SHP77 (cell line): ENCODE measurements at places on chromosomes 1 and 21.

DNA sequence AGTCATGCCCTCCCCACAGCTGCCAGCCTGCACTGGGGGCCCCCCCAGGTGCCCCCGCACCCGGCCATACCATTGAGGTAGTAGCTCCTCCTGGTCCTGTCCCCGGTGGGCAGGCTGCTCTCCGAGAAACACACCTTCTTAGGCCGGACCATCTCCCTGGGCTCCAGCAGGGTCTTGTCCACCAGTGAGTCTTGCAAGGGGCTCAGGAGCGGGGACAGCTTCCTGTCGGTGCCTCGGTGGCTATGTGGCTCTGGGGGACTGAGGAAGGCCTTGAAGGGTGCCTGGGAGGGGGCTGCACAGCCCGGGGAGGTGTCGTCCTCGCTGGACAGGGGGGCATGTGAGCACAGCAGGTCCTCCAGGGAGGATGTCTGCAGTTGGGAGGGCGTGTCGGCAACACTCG is 12.9 kb upstream of the FTCD start:
- DNase-seq, result no peak

DNA sequence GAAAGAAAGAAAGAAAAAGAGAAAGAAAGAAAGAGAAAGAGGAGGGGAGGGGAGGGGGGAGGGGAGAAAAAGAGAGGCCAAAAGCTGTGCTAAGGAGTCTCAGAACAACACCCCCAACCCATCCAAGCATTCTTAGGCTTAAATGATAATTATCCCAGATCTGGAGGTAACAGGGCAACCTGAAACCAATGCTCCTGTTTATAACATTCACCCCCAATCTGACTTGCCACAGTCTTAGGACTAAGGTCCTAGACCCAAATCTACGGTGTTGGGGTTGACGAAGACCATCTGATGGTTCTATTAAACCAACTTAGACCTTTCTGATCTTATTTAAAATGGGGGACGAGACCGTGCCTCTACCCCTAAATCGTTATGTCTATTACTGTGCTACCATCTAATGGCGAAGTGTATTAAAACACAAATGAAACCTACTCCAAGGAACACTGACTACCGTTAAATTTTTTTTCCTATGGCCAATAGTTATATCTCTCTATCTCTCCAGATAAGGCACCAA is 119.3 kb upstream of the CDC42BPA start:
- DNase-seq, result peak; percentile 40

GRCh38 chr1:87495147-87495546 is 166.5 kb downstream of the LMO4 start:
- no peak for DNase-seq

GRCh38 chr1:10532362-10532761 is 57.6 kb downstream of the PEX14 start:
- no peak for DNase-seq

DNA sequence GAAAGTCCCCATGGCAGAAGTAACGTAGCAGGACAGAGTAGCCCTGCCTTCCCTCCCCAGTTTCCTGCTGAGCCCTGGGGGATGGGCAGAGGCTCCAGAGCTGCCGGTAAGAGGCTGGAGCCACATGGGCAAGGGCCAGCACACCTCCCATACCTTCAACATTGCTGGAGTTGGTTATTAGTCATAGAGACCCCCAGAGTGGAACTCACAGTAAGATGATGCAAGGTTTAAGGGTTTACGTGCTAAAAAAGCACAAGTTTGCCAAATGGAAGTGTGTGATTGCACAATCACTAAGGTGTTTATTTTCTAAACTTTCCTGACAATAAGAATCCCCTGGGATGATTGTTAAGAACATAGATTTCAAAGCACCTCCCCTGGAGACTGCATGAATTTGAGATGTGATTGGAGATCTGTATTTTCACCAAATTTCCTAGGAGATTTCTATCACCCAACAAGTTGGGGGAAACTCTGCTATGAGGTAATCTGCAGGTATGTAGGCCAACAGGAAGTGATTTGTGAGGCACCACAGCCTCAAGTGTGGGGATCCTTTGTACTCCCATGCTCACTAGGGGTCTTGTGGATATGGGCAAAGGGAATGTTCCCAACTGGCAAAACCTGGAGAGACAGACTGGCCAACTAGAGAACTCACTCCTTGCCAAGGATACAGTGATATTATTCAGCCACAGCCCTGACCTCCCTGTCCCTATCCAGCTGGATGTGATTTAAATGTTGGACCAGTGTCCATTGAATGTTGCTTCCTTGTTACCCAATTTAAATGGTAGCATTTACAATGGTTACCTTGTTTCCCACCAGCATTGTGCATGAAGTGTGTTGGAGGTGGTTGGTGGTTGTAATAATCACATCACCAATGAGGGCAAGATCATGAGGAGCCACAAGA is 37.1 kb upstream of the CSF1 start:
- DNase-seq, result no peak

- DNase-seq, result no peak
Observed at GRCh38 chr1:207744000-207744534, 7.8 kb upstream of the CD46 start.

DNA sequence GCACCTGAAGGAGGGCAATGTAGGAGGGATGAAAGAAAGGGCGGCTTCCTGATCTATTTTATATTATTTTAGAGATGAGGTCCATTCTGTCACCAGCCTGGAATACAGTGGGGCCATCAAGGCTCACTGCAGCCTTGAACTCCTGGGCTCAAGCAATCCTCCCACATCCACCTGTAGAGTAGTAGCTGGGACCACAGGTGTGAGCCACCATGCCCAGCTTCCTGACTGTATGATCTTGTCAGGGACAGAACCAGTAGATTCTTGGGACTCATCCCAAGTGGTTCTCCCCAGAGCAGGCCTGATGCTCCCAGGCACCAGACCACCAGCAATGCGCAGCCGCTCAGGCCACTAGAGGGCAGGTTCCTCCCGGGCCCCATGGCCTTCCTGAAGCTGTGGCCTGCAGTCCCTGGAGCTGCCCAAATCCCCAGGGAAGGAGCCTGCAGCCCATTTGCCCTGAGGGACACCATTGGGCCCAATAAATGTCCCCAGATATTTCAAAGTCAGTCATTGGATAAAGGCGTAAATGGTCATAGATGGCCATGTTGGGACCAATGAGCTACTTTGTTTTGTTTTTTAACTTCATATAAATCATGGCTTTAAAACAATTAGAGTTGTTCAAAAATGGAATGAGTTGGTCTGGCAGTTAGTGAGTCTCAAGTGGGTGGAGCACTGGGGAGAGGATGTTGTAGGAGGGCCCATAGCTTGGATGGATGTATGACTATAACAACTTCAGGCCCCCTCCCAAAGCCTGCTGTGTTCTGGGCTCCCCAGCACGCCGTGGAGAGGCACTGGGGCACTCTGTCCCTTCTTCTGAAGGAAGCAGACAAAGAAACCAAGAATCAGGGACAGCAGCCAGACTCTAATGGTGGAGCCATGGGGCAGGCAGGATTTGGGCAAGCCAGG is 44.7 kb upstream of the GOLT1A start:
- peak; percentile 43 for DNase-seq

GRCh38 chr1:56501888-56502287 is 77.5 kb downstream of the PLPP3 start:
- DNase-seq, result no peak

GRCh38 chr1:196407358-196408051 is 200.7 kb downstream of the KCNT2 start:
- no peak for DNase-seq

- DNase-seq, result no peak
Observed at GRCh38 chr1:223553957-223554356, 111.5 kb downstream of the CAPN8 start.

DNA sequence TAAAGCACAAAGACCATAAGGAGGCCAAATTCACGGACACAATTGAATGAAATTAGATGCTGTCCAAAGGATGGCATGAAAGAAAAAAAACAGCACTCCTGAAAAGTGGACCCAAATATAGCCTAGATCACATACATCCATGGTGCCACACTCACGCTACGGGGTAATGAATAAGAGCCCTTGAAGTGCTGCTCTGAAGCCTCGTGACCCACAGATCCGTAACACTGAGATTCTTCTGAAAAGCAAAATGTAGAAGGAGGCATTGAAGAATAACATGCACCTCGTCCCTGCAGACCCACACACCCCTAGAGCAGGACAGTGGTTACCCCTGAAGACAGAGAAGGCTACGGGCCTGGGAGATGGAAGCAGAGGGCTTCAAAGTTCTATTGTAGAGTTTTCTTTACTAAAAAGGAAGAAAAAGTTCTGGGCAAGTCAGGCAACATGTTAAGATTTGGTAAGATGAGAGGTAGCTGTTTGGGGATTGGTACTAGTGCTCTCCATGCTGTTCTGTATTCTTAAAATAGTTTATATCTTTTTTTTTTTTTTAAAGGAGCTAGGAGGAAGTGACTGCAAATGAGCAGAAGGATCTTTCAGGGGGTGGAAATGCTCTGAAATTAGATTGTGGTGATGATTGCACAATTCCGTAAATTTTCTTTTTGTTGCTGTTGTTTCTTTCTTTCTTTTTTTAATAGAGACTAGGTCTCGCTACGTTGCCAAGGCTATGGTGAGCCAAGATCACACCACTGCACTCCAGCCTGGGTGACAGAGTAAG is 4.1 kb upstream of the ITGB2 start:
- no peak for DNase-seq

GRCh38 chr1:24739241-24739640 is 6.0 kb upstream of the CLIC4 start:
- DNase-seq, result no peak

DNA sequence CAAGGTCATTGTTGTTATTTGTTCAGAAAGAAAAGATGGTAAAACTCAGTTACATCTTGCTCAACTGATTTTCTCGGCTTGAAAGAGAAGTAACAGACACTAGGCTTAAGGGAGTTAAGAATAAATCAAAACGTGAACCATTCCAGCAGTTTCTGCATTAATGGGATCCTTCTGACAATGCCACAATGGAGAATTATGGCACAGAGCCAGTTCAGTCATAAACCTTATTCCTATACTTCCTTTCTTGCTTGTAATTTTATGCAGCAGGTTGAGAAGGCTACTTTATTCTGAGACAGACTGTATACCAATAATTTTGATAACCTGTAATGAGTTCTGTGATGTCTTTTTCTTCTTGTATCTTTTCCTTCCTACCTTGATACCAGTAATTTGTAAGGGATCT is 167.0 kb downstream of the C1orf21 start:
- DNase-seq, result no peak

DNA sequence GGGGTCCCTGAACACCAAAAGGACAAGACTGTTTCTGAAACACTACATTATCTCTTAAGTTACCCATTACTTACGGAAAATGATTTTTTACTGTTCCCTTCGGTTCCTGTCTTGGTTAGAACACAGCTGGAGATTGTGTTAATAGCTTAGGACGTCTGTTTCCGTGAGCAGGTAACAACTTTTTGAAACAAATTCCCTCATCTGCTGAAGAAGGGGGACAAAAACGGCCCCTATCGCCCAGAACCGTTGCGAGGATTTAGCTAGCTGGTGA is 67.8 kb downstream of the SLC35A3 start:
- no peak for DNase-seq

- DNase-seq, result peak; percentile 40
Observed at GRCh38 chr1:152110365-152110859, 4.8 kb downstream of the TCHH start.

DNA sequence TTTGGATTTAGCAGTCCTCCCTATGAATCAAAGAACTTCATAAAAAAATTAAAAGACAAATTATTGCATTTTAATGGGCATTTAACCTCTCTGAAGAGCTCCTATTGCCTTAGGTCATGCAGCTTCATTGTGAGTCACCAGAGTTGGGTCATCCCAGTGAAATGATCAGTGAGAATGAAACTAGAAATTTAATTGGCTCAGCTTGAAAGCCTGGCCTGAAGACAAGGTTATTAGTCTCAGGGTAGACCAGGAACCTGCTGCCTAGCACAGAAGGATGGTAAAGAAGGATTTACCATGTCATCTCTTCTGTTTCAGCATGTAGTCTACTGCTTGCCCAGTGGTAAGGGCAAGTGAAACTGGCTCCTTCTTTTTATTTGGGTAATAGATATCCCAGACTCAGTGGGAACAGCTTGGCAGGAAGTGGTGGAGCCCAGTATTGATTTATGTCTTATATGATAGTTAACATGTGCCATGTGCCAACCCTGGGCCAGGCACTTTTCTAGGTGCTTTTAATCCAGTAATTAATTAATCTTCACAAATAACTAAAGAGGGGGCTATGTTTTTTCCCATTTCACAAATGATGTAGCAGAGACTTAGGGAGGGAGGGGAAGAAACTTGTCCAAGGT is 23.6 kb downstream of the LAMC2 start:
- DNase-seq, result no peak

DNA sequence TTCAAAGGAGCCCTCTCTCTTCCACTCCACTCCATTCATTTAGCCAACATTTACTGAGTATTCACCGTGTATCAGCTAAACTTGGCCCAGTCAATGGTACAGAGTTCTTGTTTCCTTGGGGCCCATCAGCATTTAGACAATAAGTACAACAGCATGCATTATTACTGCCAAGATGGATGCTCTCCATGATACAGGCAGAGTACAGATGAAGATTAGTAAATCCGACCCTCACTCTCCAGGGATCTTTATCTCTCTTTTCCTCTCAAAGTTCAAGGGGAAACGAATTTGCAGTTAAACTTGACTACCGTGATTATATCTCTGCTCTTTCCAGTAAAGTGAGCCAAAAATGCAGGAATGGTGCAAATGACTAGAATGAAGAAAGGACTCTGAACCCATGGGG is 184.6 kb upstream of the DUSP10 start:
- no peak for DNase-seq

DNA sequence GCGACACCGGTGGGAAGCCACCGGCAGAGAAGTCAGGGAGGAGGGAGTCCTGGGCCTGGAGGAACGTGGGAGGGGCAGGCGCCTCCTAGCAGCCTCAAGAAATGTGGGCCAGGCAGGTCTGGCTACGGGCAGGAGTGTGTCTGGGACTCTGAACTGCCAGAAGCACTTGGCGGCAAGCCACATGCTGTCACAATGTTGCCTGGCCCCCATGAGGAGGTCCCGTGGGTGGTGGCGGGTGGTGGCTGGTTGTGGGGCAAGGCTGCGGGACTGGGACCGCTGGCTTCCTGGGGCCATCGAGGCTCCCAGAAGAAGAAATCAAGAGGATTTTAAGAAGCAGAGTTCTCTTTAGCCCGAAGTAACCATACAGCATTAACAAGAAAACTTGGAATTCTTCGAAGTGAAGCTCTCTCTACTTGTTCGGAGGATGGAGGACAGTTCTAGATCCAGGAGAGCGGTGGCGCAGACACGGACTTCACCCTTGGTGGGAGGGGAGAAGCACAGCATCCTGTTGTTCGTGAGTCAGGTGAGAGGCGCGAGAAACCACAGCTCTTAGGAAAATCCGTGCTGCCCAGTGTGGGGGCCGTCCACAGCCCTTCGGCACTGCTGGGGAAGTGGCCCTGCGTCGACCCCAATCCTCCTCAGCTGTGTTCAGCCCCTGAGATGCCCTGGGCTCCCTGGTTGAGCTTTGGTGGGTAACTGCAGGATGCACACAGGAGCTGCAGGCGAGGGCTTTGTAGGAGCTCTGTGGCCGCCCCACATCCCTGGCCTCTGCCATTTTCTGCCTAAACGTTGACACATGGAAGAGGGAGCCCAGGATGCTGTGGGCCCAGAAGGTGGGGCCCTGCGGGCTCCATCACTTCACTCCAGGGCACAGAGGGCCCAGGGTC is 12.4 kb downstream of the SKI start:
- no peak for DNase-seq
